ENCODE measurements at places on chromosomes 5 and 9. TPM values are rescaled to one million over a fixed set of nuclear protein-coding genes. Genes with fewer than 3 reads are reported as not detected.

CCL27 gene
- total RNA-seq: 0.18 TPM

GLRA1 gene
- total RNA-seq: not detected

CARD9 gene
- 0.36 TPM for total RNA-seq

SPATA31A5 gene
- total RNA-seq: not detected

CCNJL gene
- 2.0 TPM for total RNA-seq
